ENCODE measurements at places on chromosomes 1 and 21. TPM values are rescaled to one million over a fixed set of nuclear protein-coding genes. Genes with fewer than 3 reads are reported as not detected.

DNA sequence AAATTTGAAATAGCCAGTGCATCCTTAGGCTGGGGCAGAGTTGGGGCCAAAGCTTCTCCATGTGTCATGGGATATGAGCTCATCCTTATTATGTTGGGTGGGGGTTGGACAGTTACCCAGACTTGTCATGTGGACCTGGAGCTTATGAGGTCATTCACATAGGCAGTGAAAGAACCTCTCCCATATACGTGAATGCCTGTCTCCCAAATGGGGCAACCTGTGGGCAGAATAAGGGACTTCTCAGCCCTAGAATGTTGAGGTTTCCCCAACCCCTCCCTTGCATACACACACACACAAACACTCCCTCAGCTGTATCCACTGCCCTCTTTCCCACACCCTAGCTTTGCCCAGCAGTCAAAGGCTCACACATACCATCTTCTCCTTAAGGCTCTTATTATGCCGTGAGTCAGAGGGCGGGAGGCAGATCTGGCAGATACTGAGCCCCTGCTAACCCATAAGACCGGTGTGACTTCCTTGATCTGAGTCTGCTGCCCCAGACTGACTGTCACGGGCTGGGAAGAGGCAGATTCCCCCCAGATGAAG is 2.3 kb upstream of the IVL start:
- DNase-seq = peak; percentile 77

- DNase-seq = no peak
Measured at GRCh38 chr21:21057349-21058062, 59.3 kb downstream of the NCAM2 start.

- DNase-seq = peak; percentile 12
Measured at GRCh38 chr1:233289676-233290075, 5.8 kb downstream of the PCNX2 start.

- DNase-seq = no peak
Measured at GRCh38 chr1:162404550-162405160, 7.3 kb downstream of the SH2D1B start.

GRCh38 chr1:226692823-226693222 is 46.3 kb downstream of the ITPKB start:
- DNase-seq = no peak

GRCh38 chr1:20486457-20487235 is 636 bp upstream of the CAMK2N1 start:
- peak; percentile 63 for DNase-seq

DNA sequence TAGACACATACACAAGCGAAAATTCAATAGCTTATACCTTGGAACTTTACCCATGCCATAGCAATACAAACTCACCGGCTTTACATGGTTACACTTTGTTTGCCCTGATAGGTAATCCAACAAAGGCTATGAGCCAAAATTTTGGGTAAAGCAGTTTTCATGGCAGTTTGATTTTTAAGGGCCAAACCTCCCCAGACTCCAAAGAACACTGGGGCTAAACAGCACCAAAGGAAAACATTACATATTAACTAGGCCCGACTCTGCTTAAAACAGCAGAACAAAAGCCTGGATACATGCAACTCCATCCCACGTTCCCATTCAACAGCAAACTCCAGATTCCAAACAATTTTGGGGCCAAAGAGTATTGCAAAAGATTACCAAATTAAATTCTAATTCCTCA is 4.4 kb upstream of the TMEM125 start:
- DNase-seq = no peak

GRCh38 chr1:108644984-108645383 is 15.9 kb downstream of the HENMT1 start:
- no peak for DNase-seq

DNA sequence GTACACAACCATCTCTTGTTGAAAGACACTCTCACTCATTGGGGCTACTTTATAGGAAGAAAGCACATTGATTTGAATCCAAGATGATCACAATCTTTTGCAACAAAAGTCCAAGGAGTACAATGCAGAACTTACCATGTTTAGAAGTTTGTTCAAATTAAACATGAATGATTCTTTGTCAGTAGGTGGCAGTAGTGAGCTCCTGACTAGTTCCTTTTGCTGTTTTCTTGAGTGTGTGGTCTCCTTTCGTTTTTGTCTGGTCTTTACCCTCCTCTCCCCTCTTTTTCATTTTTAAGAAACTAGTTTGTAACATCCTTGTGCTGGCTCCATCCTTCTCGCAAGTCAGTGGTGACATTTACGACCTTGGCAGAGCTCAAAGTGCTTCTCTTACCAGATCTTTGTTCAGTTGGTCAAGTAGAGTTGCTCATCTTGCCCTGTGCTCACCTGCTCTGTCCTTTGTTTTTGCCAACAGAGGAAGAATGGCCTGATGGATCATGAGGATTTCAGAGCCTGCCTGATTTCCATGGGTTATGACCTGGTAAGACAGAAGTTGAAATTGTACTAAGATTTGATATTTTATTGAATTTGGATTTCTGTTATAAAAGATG is 35.7 kb upstream of the MTR start:
- DNase-seq = peak; percentile 75

The FYB2 gene
- not detected for total RNA-seq

The GRIK3 gene
- total RNA-seq = not detected

The KCNH1 gene
- not detected for total RNA-seq

The LORICRIN gene
- not detected for total RNA-seq

The OR2T27 gene
- total RNA-seq = not detected

The SPATA45 gene
- total RNA-seq = not detected

All from HT-29 (cell line).